Stimulated activated CD4-positive, alpha-beta T cell treated with anti-CD3 and anti-CD28 coated beads, Interleukin-15, amount 100 ng/mL, for 1 hour (primary cell): ENCODE measurements at places on chromosomes 2 and 18.

DNA sequence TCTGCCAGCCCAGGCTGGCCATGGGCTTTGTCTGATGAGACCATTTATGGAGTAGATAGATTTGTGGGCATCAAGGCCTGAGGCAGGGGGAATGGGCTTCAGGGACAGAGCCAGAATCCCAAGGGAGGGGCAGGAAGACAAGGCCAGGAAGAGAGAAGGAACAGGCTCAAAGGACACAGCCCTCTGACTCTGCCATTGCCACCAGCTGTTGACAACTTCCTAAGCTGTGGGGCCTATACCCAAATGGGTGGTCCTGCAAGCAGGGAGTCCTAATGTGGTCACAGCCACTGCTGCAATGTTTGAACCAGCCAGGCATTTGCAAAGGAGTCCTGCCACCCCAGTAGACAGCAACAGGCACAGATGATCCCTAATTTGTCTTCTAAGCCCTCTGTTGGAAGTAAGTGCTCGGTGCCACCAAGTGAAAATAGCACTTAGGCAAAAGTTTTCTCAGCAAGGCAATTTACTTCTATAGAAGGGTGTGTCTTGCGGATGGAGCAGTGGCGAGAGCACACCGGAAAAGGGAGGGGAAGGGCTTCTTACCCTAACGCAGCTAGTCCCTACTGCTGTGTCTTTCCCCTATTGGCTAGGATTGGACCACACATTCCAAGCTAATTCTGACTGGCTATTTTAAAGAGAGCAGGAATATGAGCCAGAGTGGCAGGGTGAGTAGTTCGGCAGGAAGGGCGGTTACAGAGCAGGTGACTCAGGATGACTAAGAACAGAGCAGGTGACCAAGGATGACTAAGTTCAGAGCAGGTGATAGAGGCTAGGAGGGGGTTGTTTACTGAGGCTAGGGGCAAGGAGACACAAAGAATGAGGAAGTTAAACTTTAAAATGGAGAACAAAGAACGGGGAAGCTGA lies 47.2 kb downstream of the C1QL2 start:
- DNase-seq = no peak

GRCh38 chr2:98254504-98255059 lies 91.7 kb upstream of the CNGA3 start:
- DNase-seq = no peak

GRCh38 chr18:79965119-79965902 lies 868 bp downstream of the HSBP1L1 start:
- no peak for DNase-seq

DNA sequence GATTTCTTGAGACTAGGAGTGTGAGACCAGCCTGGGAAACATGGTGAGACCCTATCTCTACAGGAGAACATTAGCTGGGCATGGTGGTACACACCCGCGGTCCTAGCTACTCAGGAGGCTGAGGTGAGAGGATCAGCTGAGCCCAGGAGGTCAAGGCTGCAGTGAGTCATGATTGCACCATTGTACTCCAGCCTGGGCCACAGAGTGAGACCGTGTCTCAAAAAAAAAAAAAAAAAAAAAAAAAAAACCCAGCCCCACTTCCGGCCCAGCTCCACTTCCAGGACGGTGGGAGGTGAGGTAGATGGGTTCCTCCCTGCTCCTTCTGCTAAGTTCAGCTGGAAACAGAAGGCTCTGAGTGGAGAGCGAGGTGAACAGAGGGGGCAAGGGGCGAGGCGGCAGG lies 41.4 kb upstream of the NFATC1 start:
- DNase-seq = no peak

- no peak for DNase-seq
Measured at GRCh38 chr18:76353046-76353445, 142.0 kb downstream of the ZNF516 start.

DNA sequence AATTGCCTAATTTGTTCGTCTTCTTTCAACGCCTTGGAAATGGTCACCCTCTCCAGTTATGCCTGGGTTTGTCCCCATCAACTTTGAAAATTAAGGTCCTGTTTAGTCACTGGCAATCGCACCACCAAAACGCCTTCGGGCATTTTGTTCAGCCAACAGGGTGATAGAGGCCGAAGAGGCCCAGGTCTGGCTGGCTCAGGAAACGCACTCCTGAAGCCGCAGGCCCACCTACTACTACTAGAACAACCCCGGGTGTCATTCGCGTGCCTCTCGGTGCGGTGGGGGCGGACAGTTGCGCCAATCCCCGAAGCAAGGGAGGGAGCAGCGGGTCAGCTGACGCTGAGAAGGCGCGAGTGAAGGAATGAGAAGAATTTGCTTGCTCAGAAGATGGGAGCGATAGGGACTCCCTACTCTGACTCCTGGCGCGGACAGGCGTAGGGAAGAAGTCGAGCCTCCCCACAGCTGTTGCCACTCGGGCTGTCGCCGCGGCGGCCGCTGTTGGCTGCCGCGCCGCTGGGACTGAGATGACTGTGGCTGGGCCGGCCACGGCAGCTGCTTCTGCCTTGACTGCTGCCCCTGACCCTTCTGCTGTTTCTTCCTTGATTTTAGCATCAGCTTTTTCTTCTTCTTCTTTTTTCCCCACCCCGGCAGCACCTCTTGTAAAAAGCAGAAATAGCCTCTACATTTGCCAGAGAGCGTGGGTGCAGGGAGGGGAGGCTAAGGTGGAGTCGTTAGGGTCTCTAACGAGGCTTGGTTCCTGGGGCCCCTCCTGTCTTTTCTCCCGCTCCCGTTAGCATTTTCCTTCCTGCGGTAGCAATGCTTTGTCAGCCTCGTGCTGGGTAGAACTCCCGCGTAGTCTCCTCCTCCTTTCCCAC lies 387.6 kb downstream of the FIGN start:
- DNase-seq = no peak

DNA sequence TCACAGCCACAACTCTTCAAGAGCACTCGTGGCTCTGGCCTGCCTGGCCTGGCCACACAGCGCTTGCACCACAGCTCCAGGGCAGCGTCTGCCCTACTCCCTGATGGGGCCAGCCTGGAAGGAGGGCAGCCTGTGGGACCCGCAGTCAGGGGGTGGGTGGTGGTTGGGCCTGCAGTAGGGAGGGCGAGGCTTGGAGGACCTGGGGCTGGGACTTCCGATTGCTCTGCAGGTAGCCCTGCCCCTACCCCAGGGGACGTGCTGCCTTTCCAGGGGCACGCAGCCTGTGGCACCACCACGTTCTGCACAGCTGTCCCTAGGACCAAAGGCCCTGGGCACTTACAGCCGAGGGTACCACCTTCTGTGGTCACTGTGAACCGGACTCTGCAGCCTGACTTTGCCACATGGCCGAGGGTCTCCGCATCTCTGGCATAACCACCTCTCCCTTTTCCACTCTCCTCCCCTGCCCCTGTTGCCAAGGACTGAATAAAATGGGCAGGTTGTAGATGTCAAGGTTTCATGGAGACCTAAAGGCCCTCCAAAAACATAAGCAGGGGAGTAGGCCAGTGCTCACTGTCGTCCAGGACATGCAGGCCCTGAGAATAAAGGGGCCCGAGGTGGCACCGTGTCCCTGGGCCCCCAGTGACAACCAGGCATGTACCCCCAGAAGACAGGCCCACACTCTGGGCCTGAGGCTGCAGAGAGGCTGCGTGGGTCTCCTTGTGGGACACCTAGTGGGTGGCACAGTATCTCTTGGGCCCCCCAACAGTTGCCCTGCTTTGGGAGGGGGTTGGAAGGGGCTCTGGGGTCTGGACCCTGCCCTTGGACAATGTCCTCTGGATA lies 87.3 kb downstream of the INHBB start:
- DNase-seq = no peak

DNA sequence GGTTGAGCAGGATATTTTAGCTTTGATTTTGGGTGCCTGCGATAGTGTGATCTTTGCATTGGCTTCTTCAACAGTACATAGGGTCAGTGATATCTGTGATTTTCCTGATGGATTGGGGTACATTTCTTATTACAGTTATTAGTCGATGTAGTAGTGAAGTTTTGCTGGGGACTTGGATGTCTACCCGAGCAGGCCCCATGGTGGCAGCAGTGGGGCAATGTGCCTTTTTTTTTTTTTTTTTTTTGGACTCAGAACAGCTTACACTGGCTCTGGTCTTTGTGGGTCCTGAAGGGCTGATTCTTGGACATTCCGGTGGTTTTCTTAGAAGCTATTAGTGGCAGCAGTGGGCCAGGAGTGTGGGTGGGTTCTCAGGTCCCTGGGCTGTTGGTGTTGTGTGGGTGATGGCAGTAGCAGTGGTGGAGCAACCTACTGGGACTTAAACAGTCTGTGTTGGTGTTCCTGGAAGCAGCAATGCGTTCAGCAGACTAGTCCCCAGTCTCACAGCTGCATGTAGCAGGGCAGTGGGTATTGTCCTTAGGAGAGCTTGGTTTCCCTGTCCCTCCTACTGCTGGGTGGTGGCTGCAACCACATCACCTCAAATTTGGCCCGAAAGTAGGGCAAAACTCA lies 53.7 kb upstream of the SLC4A10 start:
- DNase-seq = no peak

- no peak for DNase-seq
Measured at GRCh38 chr2:198517976-198518375, 713.6 kb downstream of the PLCL1 start.

DNA sequence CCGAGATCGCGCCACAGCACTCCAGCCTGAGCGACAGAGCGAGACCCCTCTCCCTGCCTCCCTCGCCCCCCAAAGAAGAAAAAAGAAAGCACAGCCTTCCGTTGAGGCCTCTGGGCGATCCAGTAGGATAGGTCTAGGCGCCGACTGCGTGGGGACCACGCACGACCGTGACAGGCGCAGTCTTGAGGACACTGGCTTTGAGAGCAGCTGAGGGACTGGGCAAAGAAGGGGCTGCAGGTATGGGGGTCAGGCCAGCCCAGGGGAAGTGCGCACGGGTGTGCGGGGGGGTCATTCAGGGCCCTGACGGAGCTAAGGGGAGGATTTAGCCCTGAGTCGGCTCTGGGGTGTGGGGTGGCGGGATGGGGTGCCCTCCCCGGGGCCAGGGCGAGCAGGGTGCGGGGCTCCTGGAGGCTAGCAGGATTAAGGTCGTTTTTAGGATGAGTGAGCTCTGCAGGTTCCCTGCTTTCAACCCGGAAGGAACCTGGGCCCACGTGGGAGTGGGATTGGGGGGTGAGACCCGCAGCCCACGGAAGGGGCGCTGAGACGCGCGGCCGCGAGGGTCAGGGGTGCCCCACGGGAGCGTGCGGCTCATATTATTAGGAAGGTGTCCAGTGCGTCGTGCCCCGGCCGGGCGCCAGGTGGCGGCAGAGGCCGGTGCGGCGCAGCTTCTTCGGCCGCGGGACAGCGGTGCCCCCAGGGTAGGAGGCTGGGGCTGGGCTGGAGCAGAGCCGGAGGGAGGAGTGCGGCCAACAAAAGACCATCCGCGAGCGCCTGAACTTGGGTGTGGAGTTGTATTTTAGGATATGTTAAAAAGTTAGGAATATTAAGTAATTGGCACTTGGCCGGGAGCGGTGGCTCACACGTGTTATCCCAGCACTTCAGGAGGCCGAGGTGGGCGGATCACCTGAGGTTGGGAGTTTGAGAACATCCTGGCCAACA lies 20.5 kb upstream of the ZNF236 start:
- peak; percentile 41 for DNase-seq

GRCh38 chr2:241802421-241803318 lies 6.3 kb upstream of the NEU4 start:
- DNase-seq = no peak

DNA sequence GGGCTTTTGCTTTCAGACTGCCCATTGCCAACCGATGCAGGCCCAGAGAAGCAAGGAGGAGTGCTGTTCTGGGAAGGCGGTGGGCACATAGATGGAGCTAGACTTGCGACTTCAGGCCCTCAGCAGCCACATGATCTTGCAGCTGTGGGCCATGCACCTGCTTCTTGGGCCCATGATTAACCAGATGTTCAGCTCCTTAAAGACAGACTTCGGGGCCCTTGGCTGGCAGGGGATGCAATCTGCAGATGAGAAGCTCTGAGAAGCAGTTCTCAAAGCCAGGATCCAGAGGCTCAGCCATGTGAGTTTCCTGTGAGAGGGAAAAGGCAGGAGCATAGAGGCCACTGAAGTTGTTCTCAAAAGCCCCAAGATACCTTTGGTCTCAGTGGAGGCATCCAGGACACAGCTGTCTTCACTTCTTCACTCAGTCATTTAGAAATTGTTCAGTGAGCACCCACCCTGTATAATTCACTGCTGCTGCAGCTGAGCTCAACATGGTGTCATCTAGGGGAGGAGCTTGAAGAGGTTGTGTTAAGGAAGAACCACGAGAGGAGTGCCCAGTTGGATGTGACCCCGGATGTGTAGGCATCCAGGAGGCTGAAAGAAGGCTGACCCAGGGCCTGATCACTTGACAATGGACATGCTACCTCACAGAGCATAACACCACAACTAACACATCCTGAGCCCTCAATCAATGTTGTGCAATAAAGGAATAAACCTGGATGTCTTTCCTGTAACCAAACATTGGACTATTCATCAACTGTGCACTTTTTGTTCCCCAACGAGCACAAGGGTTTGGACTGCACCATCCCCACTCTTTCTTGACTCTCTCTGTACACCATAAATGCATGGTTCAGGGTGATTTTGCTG lies 44.7 kb upstream of the TMEM200C start:
- no peak for DNase-seq

GRCh38 chr18:76620321-76621170 lies 125.5 kb upstream of the ZNF516 start:
- no peak for DNase-seq

GRCh38 chr2:102028470-102028869 lies 36.7 kb downstream of the IL1R2 start:
- DNase-seq = no peak

- DNase-seq = no peak
Measured at GRCh38 chr2:138503087-138503442, 1.5 kb downstream of the SPOPL start.

- DNase-seq = no peak
Measured at GRCh38 chr18:54117853-54118773, 106.4 kb downstream of the MBD2 start.

DNA sequence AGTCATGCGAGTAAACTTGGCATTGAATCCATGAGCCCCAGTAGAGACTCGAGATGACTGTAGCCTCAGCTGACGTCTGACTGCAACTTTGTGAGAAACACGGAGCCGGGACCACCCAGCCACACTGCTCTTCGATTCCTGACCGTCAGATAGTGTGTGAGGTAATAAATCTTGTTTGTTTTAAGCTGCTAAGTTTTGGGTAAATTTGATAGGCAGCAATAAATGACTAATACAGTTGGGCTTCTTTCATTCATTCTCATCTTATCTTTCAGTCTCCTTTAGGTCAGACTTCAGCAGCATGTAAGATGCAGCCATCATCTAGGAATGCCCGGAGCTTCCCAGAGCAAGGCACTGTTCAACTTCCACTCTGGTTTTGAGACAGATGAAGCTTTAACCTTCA lies 8.0 kb upstream of the KLHL29 start:
- DNase-seq = no peak

DNA sequence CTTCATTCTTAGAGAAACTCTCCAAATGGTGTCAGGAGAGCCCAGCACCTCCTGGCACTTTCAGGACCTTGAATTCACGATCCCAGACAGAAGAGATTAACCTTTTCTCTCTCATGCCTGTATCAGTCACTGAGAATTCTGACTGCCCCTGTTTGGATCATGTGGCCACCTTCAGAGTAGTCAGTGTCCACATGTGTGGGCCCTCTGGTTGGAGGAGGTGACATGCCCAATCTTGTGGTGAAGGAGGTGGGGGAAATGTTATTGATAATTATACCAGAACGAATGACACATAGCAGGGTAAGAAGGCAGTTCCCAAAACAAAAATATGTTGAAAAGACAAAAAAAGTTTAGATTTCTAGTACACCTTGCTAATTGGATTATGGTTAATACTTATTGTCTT lies 31.7 kb downstream of the UBXN4 start:
- no peak for DNase-seq
